ENCODE measurements at places on chromosomes 1 and 21.

DNA sequence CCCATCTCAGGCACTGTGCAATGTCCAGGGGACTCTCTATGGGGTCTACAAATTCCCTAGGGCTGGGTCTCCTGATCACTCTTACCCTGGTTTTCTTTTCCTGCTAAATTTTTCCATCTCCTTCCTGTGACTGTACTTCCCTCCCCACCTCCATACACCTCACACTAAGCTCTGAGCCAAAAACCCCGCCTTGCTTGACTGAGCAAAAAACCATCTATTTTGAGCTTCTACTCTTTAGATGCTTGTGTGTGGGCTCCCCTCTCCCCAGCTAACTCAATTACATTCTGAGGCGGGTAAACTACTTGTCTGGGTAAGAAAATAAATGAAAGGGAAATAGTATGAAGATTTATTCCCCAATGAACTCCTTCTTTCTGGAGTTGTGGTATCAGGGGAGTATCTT lies 187.9 kb downstream of the PTPRU start:
- H3K27me3 ChIP-seq: peaks cover 33% of the 10 kb centered on the region
- H3K4me1 ChIP-seq: no peaks in the 10 kb centered on the region
- no peak overlapping the region for H3K4me3 ChIP-seq
- DNase-seq: no peak

DNA sequence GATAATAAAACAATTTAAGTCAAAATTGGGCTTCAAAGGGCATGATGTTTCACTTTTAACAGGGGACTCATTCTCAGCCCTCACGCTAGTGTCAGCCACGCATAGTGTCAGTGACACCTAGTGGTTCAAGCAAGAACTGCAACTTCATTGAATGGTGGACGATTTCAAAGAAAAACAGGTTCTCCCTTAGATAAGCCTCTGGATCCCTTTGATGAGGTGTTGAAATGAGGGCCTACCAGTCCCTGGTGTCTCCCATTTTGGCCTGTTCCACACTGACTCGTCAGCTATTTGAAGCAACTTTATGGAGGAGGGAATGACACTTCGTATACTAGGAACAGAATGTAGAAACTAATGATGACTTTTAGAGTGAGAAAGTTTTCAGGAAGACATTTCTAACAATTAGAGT lies 56.2 kb downstream of the FCRL5 start:
- peaks cover 4% of the 10 kb centered on the region for H3K27me3 ChIP-seq
- no peaks in the 10 kb centered on the region for H3K36me3 ChIP-seq
- peak; percentile 48 for DNase-seq
- H3K27ac ChIP-seq: no peak overlapping the region
- H3K4me3 ChIP-seq: no peak overlapping the region

GRCh38 chr1:170521818-170522217 lies 10.1 kb upstream of the GORAB start:
- no peak overlapping the region for H3K4me3 ChIP-seq
- no peak overlapping the region for H3K27ac ChIP-seq
- H3K36me3 ChIP-seq: no peaks in the 10 kb centered on the region
- peaks cover 36% of the 10 kb centered on the region for H3K27me3 ChIP-seq
- H3K4me1 ChIP-seq: no peaks in the 10 kb centered on the region

GRCh38 chr1:12798911-12799310 lies 7.7 kb downstream of the PRAMEF1 start:
- DNase-seq: no peak
- H3K27ac ChIP-seq: no peak overlapping the region
- H3K4me1 ChIP-seq: no peaks in the 10 kb centered on the region
- no peak overlapping the region for H3K4me3 ChIP-seq
- no peaks in the 10 kb centered on the region for H3K36me3 ChIP-seq

DNA sequence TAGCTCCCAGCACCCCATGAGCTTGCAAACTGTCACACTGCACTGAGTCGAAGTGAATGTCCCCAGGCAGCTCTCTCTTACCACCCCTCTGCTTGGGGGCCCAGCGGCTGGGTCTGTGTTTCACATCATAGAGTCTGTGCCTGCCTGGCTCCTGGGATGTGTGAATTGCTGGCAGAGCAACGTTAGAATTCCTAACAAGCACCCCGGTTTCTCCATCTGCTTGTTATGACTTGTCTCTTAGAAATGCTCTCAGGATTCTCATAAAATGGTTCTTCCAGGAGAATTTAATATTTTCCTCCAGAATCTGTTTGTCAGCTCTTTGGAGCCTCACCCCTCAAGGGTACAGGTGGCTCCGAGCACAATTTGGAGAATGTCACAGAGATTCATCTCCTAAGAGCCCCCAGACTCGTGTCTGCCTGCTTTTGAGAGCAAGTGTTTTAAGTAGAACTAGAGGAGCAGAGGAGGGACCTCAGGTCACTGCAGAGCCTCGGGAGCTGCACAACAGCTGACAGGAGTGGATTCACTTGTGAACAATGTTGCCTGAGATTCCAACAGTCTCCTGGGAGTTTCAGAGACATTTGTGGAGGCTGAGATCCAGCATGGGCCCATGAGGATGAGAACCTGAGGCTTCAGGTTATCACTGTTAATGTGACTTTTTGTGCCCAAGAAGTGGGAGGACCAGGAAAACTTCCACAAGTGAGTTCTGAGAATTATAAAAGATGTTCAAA lies 131.5 kb downstream of the KCNJ6 start:
- H3K4me1 ChIP-seq: no peaks in the 10 kb centered on the region
- H3K36me3 ChIP-seq: no peaks in the 10 kb centered on the region
- DNase-seq: no peak
- no peaks in the 10 kb centered on the region for H3K27me3 ChIP-seq

- no peaks in the 10 kb centered on the region for H3K36me3 ChIP-seq
- peaks cover 2% of the 10 kb centered on the region for H3K4me1 ChIP-seq
- no peak overlapping the region for H3K27ac ChIP-seq
- H3K4me3 ChIP-seq: no peak overlapping the region
- peaks cover 17% of the 10 kb centered on the region for H3K27me3 ChIP-seq
- no peak for DNase-seq
Measured at GRCh38 chr1:44539991-44540730, 134.1 kb downstream of the TMEM53 start.

DNA sequence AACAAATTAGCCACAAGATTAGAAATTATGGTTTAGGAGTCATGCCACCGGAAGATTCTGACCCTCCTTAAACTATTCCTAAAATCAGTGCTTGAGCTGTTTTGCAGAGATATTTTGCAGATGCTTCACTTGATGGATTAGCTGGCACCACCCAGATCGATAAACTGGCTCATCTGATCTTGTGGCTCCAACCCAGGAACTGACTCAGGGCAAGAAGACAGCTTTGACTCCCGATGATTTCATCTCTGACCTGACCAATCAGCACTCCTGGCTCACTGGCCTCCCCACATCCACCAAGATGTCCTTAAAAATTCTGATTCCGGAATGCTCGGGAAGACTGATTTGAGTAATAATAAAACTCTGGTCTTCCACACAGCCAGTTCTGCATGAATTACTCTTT lies 221.6 kb downstream of the RHOU start:
- no peaks in the 10 kb centered on the region for H3K27me3 ChIP-seq
- no peak overlapping the region for H3K4me3 ChIP-seq
- DNase-seq: no peak

DNA sequence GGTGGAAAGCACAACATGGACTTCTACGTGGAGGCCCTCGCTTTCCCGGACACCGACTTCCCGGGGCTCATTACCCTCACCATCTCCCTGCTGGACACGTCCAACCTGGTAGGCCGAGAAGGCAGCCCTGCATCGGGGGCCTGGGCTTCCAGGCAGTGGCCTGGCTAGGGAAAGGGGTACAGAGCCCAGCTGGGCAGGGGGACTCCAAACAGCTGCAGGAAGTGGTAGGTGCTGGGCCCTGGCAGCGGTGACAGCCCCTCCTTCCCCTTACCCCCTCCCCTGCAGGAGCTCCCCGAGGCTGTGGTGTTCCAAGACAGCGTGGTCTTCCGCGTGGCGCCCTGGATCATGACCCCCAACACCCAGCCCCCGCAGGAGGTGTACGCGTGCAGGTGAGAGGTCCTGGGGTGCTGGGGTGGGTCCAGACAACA lies 30.0 kb upstream of the PADI6 start:
- no peak for DNase-seq
- H3K27me3 ChIP-seq: peaks cover 23% of the 10 kb centered on the region
- H3K36me3 ChIP-seq: no peaks in the 10 kb centered on the region

- H3K4me3 ChIP-seq: no peak overlapping the region
- no peak for DNase-seq
- peaks cover 43% of the 10 kb centered on the region for H3K36me3 ChIP-seq
- no peak overlapping the region for H3K27ac ChIP-seq
- no peaks in the 10 kb centered on the region for H3K27me3 ChIP-seq
Measured at GRCh38 chr1:193131266-193131860, 9.5 kb downstream of the CDC73 start.

Measured in stimulated activated naive B cell treated with anti-CD40 and anti-IgM and Interleukin-4, amounts not matched to agents 10 μg/mL and 1 μg/mL and 100 μg/mL, for 72 hours (primary cell).